COR-L47 (cell line): ENCODE measurements at places on chromosomes 16 and 17.

- DNase-seq: no peak
These were observed 10.5 kb upstream of the MYO18A start for GRCh38 chr17:29190592-29191207.

GRCh38 chr16:57358527-57359095 lies at the start of gene CCL22:
Gene CCL22, plus strand, starts transcription at chr16:57358783. Its CDS starts 34 bp downstream, at chr16:57358817.
- no peak for DNase-seq

- no peak for DNase-seq
These were observed 1.3 kb downstream of the APPBP2 start for GRCh38 chr17:60524463-60525327.

DNA sequence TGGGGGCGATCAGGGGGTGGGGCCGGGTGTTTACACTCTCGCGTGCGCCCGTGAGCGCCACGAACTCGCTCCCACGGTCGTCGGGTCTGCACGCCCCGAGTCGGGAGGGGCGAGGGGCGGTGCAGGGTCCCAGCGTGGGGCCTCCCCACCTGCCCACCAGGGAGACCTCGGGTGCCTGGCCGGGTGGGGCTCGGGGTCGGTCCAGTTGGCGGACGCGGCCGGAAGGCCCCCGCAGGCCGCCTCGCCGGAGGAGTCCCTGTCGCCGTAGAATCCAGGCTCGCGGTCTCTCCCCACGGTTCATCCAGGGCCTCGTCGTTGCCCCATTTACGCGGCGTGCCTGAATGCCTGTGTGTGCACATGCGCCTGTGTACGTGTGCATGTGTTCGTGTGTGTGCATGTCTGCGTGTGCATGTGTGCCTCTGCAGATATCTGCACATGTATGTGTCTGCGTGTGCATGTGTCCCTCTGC lies 510 bp upstream of the RAB40B start:
- DNase-seq: no peak

- no peak for DNase-seq
These were observed 26.1 kb upstream of the ZNHIT3 start for GRCh38 chr17:36460265-36460937.

- DNase-seq: no peak
These were observed 4.6 kb downstream of the CCDC102A start for GRCh38 chr16:57531635-57532265.

DNA sequence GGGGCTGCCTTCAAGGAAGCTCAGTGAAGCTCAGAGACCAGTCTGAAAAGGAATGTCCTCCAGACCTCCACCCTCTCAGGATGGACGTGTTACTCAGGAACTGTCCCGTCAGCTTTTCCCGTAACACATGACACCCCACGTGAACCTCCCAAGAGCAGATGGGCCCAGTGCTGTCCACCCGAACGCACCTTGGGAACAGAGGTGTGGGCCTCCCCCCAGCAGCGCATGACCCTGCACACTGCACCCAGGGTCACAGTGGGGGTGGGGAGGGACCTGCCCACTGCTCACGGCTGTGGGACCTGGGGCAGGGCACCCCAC lies 21.9 kb downstream of the SLC7A5 start:
- DNase-seq: no peak

GRCh38 chr16:20765732-20766131 lies 1.9 kb downstream of the ACSM3 start:
- no peak for DNase-seq

- no peak for DNase-seq
These were observed 46.5 kb downstream of the VAT1L start for GRCh38 chr16:77834635-77835540.

DNA sequence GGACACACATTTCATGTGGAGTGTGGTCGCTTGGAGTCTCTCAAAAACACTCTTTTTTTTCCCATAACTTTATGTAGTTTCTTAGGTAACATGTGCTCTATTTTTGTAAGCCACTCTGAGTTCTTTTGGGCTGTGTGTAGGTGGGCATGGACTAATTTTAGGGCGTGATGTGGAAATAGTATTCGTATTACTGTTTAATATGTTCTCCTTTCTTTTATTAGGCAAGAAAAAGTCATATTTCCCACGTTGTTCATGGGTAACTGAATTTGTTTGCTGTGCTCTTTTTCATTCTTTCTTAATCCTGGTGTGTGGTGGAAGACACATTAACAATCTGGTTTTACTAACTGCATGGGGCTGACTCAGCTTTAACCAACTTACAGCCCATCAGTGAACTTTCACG lies 27.4 kb downstream of the NDEL1 start:
- DNase-seq: no peak

DNA sequence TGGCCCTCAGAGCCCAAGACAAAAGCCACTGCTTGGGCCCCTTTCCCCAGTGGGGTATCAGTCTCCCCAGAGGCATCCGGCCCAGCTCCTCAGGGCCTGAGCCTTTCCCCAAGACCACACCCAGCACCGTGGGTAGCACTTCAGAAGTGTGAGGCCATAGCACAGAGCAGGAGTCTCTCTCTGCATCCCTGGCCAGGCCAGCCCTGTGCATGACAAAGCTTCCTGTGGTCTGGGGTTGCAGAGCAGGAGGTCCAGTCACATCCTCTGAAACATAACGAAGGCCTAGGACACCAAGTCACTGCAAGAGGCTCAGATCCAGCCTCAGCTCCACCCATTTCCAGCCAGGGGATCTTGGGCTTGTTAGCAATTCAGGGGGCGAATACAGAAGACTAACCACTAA lies 56.8 kb upstream of the ZNF423 start:
- DNase-seq: no peak

DNA sequence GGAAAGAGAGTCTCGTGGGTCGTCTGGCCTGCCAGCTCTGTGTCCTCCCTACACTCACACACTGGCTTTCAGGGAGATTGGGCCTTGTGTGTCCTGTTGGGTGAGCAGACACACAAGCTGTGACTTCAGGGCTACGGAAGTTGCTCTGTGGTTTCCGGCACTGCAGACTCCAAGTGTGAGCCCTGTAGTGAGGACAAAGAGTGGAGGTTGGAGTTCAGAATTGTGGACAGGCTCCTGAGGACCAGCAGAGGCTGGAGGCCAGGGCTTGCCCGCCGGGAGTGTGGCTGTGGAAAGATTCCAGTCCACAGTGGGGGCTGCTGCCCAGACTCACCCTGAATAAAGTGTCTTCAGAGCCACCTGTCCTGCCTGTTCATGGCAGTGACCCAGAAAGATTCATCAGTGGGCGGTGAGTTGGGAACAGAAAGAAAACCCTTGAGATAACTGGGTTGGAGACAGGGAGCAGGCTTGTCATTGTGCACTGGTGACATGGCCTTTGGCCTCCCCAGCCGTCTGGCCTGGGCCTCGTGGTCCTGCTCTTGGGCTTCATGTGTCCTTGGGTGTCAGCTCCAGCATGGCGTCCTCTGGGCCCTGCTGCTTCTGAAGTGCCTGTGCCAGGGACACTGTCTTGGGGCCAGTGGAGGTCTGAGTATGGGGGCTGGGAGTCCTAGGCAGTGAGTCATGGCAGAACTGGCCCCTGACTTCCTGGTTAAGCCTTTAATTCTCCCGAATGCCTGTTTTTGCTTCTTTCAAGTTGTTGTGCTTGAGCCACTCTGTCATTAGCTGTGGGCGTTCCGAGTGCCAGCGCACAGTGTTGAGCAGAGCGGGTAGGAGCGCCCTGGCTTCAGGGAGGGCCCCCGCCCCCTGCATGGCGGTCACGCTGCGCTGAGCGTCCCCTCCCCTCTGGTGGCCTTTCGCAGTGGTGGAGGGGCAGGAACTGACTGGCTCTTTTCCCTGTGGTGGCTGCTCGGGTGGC lies 19.9 kb upstream of the ZNF750 start:
- no peak for DNase-seq

GRCh38 chr16:64773184-64773583 lies 348.7 kb downstream of the CDH11 start:
- no peak for DNase-seq

DNA sequence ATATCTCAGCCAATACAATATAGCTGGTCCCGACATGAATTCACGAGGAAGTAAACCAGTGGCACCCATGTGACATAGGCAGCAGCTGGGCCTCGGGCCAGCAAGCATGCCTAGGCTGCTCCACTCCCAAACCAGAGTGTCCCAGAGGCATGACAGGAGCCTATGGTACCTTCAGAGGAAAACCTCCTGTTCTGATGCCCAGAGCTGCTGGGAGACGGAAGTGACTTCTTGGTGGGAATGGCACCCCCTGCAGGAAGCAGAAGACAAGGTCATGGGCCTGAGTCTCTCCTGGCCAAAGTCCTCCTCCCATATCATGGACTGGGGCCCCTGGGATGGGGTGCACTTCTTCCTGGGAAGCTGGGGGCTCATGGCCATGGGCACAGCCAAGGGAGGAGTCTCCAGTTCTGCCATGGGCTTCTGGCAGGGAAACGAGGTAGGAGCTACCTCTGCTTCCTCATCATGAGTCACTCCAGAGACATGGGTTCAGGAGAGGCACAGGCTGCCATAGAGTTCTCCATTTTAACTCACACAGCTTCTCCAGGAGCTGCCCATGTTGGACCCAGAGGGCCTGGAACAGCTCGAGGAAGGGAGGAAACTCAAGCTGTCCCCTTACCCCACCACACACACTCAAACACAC lies 13.4 kb downstream of the FBF1 start:
- peak; percentile 48 for DNase-seq
